ENCODE measurements at places on chromosomes 5 and 9.

- DNase-seq = peak; percentile 78
Observed at GRCh38 chr5:78497573-78498533, 137.4 kb downstream of the SCAMP1 start.

- no peak for DNase-seq
Observed at GRCh38 chr9:104604801-104605200, 626 bp downstream of the OR13C2 start.

GRCh38 chr9:137296670-137297664 lies 5.1 kb downstream of the NRARP start:
- DNase-seq = peak; percentile 27

- no peak for DNase-seq
Observed at GRCh38 chr9:137083394-137084004, 3.3 kb upstream of the MAN1B1 start.

DNA sequence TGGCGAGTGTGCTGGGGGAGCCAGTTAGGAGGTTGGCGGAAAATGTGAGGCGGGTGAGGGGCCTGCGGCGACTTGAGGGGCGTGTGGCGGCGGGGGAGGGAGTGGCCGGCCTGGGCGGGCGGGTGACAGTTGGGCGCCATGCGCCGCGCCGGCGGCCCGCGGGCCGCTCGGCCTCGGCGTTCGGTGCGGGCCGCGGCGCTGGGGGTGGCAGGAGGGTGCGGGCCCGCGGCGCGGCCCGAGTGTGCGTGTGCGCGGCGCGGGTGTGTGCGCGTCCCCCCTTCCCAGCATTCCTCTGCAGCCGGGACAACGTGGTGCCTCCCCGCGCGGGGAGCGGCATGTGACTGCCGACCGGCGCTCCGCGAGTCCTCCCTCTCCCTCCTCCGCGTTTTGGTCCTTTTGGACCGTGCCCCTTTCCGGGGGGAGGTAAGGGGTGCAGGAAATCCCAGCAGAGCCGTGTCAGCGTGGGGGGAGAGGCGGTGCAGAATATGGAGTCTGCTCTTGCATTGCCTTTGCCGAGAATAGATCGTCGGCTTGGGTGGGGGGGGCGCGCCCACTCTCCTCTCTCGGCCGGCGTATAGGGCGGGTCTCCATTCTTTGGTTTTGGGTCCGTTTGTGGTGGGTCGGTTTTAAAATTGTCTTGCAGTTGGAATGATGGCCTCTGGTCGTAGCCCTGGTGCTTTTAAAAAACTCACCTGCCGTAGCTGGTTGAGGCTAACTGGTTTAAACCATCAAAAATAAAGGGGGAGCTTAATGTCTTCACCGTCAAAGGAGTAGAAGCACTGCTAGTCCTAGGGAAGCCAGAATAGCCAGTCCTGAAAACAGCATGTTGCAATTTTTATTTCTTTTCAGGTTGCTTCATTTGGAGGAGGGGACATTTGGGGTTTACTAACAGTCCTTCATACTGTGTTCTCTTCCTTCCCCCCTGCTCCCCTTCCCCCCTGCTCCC lies 2.0 kb downstream of the LARP1 start:
- DNase-seq = peak; percentile 61

DNA sequence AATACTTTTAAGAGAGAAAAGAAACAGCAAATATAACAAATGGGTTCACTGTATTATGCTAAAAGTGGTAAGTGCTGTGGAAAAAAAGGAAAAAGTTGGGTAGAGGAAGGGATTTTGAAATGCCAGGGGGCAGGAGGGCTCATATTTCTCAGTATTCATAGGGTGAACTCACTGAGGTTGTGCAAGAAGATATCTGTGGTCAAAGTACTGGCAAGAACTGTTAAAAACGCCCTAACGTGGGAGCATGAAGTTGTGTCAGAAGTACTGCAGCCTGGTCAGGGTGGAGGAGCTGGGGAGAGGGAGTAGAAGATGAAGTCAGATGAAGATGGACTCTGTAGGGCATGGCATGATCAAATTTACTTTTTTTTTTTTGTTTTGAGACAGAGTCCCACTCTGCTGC lies 31.2 kb upstream of the SLC28A3 start:
- no peak for DNase-seq

- DNase-seq = peak; percentile 10
Observed at GRCh38 chr5:135891791-135892190, 3.9 kb downstream of the IL9 start.

- no peak for DNase-seq
Observed at GRCh38 chr5:73158313-73158712, 14.7 kb upstream of the TMEM174 start.

DNA sequence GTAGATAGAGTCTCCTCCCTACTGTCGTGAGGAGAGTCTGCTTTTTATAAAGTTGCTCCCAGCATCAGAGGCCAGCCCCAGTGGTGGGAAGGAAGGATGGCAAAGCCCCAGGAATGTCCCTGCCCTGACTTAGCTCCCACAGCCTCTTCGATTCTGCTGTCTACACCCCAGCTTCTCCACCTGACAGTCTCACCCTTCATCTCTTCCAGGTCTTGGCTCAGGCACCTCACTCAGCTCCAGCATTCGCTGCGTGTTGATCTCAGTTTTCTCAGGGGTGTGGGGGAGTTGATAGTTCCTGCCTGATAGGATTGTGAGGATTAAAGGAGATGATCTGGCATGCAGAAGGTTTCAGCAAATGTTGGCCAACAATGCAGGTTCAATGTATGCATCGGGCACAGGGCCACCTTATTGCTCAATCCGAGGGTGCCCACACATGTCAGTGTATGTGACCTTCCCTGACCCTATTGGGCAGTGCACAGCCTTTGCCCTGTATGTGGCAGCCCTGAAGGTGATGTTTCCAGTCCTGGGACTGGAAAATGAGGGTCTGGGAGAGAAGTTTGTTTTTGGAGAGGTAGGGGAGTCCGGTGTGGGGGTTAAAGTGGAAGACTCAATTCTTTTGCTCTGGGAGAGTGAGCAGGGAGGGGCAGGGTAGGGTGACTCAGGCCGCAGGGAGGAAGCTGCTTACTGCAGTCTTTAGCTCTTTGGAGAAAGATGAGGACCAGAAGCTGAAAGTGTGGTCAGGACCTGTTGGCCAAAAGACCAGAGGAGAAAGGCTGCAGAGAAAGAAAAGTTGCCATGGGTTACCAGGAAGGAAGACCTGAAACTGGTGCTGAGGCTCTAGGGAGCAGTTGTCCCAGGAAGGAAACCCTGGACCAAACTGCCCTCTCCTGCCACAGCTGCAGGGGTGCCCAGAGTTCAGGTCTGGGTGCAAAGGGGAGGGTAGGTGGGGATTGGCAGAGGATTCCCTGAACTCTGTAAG lies 153.2 kb downstream of the MACROH2A1 start:
- no peak for DNase-seq

GRCh38 chr9:107090218-107090617 lies 192.9 kb upstream of the RAD23B start:
- no peak for DNase-seq

Data from OCI-LY7 (cell line).